NCI-H2081 treated with DMSO at 0.1 percent for 48 hours (cell line): ENCODE measurements at places on chromosomes 5 and 9.

GRCh38 chr9:93133681-93134014 is 403 bp downstream of the NINJ1 start:
- DNase-seq = no peak

DNA sequence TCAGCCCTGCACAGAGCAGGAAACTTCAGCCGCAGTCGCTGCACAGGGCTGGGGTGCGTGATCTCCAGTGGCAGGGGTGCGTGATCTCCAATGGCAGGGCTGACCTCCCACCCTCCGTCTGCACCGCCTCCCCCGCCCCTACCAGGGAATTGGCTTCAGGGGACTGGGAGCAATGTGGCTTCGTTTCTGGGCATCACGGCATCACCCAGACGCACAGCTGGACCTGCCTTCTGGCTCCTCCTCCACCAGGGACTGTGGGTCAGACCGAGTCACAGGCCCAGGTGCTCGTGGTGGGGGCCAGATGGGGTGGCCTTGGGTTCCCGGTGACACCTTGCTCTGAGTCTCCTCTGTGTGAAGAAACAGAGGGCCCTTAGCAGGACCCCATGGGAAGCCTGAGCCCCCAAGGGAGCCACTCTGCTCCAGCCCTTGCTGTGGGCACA is 51.1 kb downstream of the AHRR start:
- no peak for DNase-seq

DNA sequence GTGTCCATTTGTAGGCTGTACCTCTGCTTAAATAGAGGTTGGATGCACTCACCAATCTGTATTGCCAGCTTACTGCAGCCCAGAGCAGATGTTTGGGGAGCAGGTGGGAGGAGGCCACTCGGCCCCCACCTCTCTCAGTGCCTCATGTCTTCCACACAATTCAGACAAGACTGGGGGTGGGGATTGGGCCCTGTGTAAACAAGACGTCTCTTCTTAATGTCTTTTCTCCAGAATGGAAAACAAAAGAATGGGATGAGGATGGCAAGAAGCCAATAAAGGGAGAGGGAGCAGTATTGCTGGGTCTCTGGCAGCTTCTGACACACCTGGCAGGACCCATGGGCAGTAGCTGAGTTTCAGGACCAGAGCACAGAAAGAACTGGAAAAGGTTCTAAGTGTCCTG is 64.9 kb downstream of the SIL1 start:
- no peak for DNase-seq

- DNase-seq = no peak
Measured at GRCh38 chr5:134528556-134528955, 3.1 kb downstream of the JADE2 start.

GRCh38 chr5:149323210-149323609 is 22.1 kb upstream of the GRPEL2 start:
- no peak for DNase-seq

GRCh38 chr5:68658810-68659372 is 434.9 kb upstream of the SLC30A5 start:
- DNase-seq = no peak

DNA sequence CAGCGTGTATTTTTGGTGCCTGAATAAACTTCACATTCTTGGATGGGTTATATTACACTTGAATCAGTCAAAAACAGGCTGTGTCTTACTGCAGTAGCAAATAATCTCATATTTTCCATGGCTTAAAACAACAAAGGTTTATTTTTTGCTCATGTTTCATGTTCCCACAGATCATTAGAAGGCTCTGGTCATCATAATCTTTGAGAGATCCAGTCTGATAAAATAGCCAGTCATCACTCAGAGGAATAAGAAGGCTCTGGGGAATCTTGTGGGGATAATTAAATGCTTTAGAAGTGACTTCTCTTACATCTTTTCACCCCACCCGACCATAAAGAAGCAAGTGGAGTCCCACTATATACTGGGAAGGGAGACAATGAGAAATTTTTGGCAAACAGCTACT is 417.7 kb downstream of the PSAT1 start:
- no peak for DNase-seq

DNA sequence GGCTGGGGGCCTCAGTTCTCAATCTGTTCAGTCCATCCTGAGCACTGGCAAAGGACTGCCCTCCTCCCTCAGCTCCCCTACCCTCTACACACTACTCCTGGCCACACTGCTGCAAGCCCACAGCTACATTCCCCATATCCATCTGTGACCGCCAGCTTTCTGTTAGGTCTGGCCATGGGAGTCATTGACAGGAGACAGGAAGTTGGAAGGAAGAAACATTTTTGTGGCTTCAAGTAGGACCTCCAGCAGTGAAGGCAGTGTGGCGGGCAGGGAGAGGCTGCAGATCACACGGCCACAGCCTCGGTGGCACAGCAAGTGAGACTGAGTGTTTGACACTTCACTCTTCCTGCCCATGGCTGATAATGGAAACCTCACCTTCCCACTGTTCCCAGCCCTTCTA is 55.9 kb downstream of the SECISBP2 start:
- DNase-seq = no peak

- DNase-seq = no peak
Measured at GRCh38 chr9:36031774-36032555, 4.7 kb upstream of the RECK start.

DNA sequence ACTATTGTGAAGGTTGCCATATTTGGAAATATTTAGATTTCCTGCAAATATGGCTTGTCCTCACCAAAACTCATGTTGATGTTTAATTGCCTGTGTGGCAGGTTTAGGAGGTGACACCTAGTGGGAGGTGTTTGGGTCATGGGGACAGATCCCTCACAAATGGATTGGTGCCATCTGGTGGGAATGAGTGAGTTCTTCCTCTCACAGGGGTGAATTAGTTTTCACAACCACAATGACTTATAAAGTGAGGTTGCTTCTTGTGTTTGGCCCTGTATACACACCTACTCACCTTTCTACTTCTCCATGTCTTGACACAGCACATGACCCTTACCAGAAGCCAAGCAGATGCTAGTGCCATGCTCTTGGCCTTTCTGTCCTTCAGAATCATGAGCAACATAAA is 41.1 kb downstream of the ISOC1 start:
- no peak for DNase-seq

DNA sequence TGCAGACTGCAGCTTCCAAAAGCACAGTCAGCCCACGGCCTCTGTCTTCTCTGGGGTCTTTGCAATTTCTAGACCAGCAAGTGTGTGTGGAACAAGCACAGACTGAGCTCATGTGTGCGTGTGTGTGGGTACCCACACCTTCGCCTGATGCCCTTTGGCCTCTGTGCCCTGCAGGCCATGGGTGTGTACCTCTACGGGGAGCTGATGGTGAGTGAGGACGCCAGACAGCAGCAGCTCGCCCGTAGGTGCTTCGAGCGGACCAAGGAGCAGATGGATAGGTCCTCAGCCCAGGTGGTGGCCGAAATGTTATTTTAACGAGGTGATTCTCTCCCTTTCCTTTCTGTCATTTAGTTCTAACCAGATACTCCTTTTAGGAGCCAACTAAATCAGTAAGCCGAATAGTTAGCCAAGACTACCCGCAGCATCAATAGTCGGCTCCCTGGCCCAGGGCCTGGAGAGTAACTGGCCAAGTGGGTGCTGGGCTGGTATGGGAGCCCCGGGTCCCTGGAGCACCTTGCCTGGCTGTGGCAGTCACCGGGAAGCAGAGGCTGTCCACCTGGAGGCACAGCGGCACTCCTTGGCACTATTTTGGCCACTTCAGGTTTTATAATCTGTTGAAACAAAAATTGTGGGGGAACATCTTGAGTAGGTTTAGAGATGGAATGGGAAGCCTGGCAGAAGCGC is 235.0 kb downstream of the FANCC start:
- DNase-seq = no peak

DNA sequence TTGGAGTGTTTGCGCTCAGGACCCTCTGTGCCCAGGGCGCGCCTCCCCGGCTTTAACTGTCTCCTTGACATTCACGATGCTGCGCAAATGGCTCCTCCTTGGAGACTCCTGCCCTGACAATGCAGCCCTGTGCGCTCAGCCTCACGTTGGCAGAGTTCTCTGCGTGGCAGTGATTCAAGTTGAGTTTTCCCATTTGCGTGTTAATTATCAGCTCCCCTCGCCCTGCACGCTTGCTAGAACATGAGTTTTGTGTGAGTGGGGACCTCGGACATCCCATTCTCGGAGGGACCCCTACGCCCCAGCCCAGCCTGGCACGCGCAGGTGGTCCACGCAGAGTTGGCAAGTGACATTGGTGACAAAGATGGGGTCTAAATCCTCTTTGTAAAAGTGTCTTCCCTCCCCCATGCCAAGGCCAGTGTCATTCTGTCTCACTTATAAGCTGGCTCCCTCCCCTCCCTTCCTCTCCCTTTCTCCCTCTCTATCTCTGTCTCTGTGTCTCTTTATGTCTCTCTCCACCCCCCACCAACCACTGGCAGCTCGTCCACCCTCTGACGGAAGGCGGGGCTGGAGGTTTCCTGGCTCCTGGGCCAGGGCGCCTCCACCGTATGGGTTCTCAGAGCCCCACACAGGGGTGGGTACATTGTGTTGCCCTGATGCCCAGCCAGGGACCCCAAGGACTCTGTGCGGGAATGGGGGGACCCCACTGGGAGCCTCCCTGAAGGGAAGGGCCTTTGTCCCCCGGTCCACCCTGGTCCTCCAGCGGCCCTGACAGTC is 169.3 kb downstream of the OLFM1 start:
- DNase-seq = no peak

DNA sequence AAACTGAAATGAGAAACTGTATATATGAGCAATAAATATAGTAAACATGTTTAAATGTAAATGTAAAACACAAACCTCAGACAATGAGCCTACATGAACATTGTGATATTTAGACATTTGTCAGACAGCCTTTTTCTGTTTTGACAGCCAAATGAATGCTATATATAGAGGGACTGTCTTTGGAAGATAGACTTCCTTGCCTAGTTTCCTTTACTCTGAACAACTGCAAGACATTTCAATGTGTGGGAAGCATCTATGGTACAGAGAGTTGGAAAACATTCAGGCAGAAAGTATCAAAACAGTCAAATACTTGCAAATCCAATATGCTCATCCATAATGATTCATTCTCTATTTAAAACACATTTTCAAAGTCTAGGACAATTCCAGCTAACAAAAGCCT is 31.7 kb upstream of the TUSC1 start:
- DNase-seq = no peak

DNA sequence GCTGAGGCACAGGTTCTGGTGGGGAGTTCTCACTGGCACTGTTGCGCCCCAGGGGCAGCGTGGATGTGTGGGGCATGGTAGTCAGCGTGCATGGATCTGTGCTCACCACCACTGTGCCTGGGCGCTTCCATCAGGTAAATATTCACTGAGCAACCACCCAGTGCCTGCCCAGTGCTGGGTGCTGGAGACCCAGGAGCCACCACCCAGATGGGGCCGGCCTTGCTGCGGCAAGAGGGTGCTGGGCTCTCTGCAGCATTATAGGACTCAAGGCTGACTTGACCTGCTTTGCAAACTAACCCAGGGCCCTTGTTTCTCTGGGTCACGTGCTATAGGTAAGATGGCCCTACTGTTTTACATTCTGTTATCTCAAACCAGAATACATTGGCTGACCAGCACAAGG is 60.5 kb downstream of the DAP start:
- no peak for DNase-seq

DNA sequence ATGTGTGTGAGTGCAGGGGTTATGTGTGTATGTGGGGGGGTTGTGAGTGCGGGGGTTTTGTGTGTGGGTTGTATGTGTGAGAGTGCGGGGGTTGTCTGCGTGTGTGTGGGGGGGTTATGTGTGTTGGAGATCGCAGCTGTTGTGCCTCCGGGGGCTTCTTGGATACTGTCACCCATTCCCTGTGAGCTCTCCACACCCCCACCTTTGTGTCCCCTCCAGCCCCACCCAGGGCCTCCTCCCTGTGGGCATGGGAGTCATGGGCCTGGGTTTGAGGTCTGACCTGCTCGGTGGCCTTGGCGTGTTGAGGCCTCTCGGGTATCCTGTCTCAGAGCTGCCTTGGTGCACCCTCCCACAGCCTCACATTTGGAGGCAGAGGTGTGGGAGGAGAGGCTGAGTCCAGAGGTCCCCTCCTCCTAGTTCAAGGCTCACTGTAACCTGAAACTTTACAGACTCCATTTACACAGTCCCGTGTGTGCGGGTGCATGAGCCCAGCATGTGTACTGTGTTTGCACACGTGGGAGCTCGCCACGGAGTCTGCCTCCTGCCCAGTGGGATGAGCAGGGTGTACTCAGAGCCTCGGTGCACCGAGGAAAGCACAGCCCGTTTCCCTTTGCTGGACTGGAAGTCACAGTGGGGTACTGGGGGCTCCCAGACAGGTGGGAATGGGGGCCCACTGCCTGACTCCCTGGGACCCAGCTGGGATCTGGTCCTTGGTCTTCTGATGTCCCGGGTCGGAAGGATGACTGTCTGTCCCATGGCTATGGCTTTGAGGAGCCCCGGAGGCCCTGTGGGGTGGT is 43.4 kb downstream of the RXRA start:
- DNase-seq = no peak

- DNase-seq = peak; percentile 14
Measured at GRCh38 chr5:93800988-93801811, 59.8 kb upstream of the POU5F2 start.

DNA sequence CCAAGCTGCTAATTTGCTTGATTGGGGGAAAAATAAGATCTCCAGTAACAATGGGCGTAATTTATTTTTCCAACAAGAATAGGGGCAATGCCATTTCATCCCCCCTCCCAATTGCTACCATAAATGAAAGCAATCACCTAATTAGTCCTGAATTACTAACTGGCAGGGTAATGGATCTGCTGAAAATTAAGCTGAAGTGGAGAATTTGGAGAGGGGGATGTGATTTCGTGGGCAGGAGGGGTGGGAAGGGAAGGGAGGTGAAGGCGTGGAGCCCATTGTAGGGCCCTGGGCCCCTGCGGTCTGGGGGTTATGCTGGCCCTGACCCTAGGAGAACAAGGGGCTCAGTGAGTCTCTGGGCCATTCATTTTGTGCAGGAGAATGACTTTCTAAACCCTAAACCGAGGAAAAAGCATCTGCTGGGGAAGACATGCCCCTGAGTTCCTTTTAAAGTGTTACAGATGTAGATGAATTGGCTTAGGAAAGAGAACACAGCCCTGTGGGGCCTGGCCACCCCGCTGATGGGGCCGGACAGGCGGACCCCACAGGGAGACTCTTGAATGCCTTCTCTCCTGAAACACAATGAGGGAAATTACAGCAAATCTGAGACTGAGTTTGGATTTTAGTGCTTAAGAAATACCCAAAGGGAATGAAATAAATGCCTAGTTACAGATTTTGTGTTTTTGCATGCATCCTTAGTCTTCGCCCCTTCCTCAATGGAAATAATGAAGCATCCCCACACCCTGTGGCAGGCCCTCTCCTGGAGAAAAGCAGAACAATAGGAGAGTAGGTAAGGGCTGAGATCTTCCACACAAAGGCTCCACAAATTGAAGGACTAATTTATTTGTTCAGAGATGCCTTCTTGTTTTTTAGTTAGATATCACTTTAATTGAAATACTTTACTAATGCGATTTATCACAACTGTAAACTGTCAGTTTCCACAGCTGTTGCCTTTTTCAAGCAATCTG is 143.2 kb downstream of the PSAT1 start:
- DNase-seq = no peak

GRCh38 chr5:180611140-180611850 is 20.0 kb upstream of the SCGB3A1 start:
- DNase-seq = no peak
